ENCODE measurements at places on chromosomes 3 and 15.

DNA sequence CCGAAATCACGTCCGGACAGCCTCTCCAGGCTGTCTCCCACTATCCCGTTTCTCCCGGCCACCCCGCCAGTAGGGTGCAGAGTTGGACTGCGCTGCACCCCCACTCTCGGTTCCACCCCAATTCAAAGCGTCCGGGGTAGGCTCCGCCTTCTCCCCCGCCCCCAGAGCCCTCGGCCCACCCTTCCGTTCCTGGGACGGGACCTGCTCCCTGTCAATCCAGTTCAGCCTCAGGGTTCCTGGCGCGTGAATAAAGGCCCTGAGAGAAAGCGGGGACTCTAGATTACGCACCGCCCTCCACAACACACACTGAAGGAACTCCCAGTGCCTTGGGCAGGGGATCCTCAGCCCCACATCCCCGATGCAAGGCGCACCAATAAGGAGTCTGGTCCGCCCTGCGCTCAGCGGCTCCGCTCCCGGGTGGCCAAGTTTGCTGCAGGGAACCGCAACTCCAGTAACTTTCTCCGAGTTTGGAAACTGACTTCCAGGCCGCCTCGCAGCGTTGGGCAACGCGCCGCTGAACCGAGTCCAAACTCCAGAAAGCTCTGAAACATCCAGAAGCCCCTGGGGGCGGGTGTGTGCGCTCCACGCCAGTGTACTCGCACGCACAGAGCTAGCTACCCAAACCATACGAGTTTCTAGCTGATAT lies 1.9 kb downstream of the ADAMTS9 start:
- peak; percentile 93 for DNase-seq

- DNase-seq: no peak
Observed at GRCh38 chr15:22259881-22260421, 179.6 kb downstream of the OR4M2 start.

GRCh38 chr15:91508633-91509032 lies 344.9 kb upstream of the SLCO3A1 start:
- no peak for DNase-seq

- DNase-seq: no peak
Observed at GRCh38 chr3:20230954-20231353, 44.9 kb upstream of the SGO1 start.

- DNase-seq: no peak
Observed at GRCh38 chr15:42933886-42934667, 13.5 kb upstream of the TTBK2 start.

- peak; percentile 61 for DNase-seq
Observed at GRCh38 chr15:98865397-98866339, 141.9 kb downstream of the PGPEP1L start.

DNA sequence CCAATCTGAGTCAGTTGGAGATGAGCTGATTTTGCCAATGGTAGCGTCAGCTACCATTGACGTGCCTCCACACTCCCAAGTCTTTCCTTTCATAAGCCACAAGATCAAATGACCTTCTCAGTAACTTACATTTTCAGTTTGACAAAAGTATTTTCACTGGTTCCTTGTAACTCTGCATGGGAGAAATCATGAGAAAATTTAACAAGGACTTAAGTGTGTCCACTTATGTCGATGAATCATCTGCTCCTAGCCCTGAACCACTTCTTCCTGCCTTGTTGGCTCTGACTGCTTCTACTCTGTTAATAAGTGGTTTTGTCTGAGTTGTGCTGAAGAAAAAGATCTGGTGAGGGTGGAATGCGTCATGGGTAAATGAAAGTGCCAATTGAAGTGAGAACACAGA lies 101.2 kb downstream of the NFKBIZ start:
- peak; percentile 65 for DNase-seq

DNA sequence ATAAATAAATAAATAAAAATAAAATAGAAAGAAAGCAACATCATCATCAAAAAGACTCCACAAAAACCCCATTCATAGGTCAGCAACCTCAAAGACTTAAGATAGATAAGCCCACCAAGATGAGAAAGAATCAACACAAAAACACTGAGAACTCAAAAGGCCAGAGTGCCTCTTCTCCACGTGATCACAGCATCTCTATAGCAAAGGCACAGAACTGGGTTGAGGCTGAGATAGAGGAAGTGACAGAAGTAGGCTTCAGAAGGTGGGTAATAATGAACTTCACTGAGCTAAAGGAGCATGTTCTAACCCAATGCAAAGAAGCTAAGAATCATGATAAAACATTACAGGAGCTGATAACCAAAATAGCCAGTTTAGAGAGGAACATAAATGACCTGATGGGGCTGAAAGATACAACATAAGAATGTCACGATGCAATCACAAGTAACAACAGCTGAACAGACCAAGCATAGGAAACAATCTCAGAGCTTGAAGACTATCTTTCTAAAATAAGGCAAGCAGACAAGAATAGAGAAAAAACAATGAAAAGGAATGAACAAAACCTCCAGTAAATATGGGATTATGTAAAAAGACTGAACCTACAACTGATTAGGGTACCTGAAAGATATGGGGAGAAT lies 26.4 kb downstream of the GNB5 start:
- DNase-seq: no peak

DNA sequence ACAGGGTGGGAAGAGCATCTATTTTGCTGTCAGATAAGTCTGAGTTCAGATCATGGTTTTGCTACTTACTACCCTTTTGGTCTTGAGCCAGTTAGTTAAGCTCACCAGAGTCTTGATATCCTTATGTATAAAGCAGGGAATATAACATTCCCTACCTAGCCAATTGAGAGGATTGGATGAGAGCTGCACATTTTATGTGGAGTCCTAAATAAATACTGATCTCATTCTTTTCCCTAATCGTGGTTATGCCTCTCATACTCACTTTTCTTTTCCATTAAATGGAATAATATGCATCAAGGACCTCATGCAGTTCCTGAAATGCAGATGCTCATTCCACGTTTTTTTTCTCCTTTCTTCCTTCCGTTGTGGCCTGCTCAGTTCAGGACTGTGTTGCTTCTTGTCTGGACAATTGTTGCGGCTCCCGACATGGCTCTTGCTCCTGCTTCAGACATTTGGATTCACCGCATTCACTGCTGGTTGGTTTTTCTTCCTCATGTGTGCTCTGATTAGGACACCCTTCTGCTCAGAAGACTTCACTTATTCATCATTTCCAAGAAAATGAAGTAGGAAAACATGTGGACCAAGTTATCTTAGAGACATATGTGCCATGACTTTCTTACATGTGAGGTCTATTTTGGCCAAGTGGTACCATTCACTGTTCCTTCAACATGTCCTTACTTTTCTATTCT lies 90.2 kb downstream of the NFKBIZ start:
- no peak for DNase-seq

GRCh38 chr3:127480196-127480954 lies 110.2 kb downstream of the TPRA1 start:
- DNase-seq: no peak

DNA sequence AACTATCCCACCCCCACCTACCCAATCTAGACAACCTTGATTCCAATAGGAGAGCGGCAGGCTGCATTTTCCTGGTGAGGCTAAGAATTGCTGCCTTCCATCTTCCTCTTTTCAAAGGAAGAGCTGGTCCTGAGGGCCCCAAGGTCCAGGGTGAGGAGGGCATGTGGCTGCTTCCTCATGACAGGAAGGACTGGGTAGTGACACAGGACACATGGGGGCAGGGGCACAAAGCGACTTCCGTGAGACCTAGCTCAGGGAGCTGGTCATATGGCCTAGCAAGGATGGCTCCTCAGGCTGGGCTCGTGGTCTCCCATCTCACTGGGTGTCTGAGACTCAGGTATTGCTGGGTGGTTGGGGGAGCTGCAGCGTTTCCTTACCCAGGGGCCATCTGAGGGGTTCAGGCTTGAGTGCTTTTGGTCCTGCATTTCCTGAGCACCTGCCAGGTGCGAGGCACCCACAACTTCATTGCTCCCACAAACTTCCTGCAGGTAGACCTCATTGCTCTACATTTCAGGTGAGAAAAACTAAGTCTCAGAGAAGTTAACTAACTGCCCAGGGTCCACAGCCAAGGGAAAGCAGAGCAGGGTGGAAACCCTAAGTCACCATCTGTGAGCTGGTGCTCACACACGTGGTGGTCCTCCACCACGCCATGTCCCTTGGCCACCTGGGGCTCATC lies 160.0 kb upstream of the TLE3 start:
- DNase-seq: no peak

- DNase-seq: no peak
Observed at GRCh38 chr3:73504239-73504638, 120.5 kb downstream of the PDZRN3 start.

DNA sequence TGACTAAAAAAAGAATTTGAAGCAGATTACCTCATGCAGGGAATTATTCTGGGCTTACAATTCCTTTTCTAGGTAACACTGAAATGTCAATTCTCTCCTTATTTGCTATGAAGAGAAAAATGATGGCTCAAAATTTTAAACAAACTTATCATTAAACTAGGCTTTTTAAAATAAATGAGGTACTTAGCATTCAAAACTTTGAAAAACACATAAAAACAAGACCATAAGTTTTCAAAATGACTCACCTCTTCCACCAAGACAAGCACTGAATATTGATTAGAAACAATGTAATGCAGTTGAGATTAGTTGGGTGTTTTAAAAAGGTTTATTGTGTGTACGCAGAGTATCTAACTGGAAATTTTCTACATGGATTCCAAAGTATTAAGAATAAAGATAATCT lies 154.6 kb downstream of the ADAM10 start:
- no peak for DNase-seq

All from brain microvascular endothelial cell (primary cell).